ENCODE measurements at places on chromosomes 3 and 15.
A peak's percentile ranks its signal among the peaks of the same experiment; 100 is the strongest.

DNA sequence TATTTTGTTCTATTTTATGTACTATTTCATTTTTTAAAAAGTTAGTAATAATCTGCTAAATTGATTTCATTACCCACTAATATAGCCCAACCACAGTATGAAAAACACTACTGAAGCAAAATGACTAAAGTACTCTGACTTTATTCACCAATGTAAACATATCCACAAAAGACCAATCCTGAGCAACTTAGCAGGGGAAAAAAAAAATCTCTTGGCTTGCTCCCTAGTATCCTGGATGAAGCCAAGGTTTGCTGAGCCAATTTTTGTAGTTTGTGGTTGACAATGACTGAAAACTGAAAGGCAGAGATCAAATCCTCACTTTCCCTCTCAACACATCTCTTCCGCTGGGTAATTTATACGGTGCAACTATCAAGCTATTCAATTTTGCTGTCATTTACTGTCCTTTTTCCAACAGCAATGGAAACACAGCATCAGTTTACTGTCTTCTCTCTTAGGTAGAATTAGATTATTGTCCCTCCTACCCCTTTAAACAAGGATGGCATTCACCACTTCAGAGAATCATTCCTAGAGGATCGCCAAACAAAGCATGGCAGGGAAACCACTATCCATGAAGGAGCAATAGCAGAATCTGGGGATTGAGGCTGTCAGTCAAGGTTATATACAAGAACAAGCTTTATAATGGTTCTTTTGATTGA is 149.7 kb downstream of the THRB start:
- peak; percentile 61 for DNase-seq

- DNase-seq, result peak; percentile 49
Measured at GRCh38 chr15:33547876-33548275, 237.1 kb downstream of the RYR3 start.

DNA sequence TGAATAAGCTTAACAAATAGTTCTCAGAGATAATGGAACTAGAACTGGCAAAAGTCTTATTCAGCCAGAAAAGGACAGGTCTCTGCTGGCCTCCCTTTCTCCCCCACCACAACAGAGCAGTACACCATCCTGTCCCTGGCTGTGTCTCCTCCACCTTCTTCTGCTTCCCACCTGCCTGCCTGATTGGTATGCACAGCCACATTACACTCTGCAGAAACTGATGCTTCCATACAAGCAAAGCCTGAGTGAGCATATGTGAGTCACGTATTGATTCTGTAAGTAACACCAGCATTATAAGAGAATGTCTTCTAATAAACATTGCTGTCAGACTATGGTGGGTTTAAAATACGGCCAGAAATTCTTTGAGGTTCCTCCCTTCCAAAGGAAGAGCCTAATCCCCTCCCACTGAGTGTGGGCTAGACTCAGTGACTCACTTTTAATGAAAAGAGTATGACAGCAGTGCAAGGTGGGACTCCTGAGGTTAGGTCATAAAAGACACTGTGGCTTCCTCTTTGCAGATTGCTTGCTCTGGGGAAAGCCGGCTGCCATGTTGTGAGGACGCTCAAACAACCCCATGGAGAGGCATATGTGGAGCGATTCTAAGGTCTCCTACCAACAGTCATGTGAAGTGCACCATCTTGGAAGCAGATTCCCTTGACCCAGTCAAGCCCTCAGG is 44.4 kb downstream of the ANXA2 start:
- peak; percentile 87 for DNase-seq

DNA sequence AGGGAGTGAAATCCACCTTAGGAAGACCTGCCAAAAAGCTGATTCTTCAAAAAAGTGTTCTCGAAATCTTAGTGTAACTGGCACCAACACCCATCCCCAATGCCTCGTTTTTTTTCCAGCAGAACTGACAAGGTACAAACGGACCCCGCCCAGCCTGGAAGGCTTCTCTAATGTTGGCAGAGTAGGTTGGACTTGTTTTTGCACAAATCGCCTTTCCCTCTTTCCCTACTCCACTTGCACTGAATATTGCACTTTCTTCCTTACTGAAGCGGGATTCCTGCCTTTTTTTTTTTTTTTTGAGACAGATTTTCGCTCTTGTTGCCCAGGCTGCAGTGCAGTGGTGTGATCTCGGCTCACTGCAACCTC is 544 bp upstream of the TIMMDC1 start:
- peak; percentile 4 for DNase-seq

DNA sequence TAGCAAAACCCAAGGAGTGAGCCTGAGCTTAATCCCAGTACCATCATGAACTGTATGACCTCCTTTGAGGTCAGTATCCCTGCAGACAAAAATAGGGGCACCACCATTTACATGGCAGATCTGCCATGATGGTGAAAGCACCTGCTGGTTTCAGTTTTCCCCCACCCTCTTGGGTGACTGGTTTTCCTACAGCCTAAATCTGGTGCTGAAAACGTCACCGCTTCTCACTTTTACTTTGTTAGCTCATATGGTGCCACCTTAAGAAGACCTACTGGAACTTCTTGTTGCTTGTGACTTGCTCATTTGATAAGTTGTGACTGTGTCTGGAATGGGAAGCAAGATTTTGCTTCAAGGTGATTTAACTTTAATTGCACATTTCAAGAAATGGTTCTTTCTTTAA is 5.1 kb downstream of the PPP1R2 start:
- DNase-seq, result no peak

Measured in fibroblast of skin of abdomen (primary cell).